ENCODE measurements at places on chromosomes 6 and 20.

GRCh38 chr6:119162134-119162775, 83.8 kb upstream of the FAM184A start:
- no peak for DNase-seq

DNA sequence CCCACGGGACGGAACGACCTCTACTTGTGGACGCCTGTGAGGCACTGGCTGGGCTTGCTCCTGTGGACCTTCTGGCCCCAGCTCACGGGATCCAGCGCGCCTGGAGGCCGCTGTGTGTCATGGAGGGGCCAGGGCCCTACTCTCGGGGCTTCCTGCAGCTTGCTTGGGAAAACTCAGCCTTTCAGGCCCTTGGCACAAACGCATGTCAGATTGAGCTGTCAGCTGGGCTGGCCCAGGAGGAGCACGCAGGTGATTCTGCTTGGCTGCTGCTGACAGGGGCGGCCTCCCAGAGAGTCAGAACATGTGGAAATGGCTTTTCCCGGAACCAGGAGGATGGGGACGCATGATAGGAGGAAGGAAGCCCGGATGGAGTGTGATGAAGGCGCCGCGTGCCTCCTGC, 39.7 kb downstream of the TMEM181 start:
- DNase-seq = no peak

GRCh38 chr20:5128886-5129285, 2.1 kb downstream of the CDS2 start:
- no peak for DNase-seq

- DNase-seq = no peak
These were observed 10.4 kb upstream of the SLC13A3 start for GRCh38 chr20:46661659-46662058.

GRCh38 chr6:100886076-100886475, 4.9 kb upstream of the ASCC3 start:
- no peak for DNase-seq

GRCh38 chr6:13098006-13098405, 230.3 kb downstream of the TBC1D7 start:
- DNase-seq = no peak

- DNase-seq = no peak
These were observed 57.3 kb downstream of the DLL1 start for GRCh38 chr6:170233286-170234205.

GRCh38 chr6:996271-996852, 303.4 kb upstream of the EXOC2 start:
- DNase-seq = no peak

GRCh38 chr20:33688938-33689424, 2.8 kb upstream of the E2F1 start:
- DNase-seq = no peak

DNA sequence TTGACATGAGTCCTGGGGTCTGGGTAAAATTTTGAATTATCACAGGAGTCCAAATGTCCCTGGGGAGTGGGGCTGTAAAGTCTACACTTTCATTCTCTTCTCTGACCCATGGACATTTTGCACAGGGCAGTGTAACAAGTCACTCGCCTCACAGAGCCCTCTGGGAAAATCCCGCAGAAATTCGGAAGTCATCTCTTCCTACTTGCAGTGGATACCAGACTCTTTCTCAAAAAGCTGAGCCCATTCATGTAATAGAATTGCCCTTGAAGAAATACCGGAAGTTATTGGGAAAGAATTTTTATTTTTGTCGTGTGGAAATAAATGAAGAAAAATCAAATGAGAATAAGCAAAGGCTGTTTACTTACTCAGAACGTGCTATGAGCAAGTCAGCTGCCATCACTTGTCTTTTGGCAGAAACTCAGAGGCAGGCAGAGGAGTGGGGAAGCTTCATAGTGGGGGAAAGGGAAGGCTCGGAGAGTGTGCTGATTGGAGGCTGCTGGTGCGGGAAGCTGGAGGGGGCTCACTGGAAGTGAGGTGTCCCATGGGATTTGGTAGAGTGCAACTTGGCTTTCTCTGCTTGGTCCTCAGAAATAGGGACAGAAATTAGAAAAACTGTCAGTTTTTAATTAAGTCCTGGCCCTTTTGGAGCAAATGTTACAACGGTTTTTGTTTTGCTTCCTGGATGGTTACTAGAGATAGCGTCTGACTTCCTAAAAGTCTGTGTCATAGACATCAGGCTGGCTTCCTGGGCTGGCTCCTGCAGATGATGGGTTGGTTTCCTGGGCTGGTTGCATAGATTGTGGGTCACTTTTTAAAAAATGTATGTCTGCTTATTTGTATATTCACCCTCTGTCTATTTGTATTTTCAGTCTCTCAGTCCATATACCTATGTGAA, 79.8 kb upstream of the EEF1E1 start:
- no peak for DNase-seq

DNA sequence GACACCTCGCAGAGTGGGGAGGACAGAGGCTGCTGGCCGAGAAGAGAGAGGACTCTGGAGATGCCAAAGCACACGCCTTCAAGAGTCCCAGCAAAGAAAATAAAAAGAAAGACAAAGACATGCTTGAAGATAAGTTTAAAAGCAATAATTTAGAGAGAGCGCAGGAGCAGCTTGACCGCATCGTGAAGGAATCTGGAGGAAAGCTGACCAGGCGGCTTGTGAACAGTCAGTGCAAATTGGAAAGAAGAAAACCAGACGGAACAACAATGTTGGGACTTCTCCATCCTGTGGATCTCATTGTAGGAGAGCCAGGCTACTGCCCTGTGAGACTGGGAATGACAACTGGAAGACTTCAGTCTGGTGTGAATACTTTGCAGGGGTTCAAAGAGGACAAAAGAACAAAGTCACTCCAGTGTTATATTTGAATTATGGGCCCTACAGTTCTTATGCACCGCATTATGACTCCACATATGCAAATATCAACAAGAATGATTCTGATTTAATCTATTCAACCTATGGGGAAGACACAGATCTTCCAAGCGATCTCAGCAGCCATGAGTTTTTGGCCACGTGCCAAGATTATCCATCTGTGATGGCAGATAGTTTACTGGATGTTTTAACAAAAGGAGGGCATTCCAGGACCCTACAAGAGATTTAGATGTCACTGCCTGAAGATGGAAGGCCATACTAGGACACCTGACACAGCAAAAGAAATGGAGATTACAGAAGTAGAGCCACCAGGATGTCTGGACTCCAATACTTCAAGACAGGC, 52.2 kb downstream of the REV3L start:
- DNase-seq = no peak

DNA sequence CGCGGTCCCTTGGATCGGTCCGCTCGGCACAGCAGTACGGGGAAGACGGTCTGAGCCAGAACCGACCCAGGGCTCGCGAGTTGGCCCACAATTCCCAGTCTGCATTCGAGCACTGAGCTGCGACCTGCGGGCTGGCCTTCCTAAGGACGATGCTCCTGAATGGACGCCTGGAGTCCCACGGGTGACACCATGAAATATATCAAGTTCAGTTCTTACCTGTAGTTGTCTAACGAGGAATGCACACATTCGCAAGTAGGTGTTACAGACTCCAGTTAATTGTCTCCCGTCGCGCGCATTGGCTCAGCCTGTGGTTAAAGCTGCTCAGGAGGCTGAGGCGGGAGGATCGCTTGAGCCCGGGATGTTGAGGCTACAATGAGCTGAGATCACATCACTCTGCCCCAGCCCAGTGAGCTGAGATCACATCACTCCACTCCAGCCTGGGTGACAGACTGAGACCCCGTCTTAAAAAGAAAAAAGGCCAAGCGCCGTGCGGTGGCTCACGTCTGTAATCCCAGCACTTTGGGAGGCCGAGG, 802 bp downstream of the PEX7 start:
- DNase-seq = peak; percentile 12

DNA sequence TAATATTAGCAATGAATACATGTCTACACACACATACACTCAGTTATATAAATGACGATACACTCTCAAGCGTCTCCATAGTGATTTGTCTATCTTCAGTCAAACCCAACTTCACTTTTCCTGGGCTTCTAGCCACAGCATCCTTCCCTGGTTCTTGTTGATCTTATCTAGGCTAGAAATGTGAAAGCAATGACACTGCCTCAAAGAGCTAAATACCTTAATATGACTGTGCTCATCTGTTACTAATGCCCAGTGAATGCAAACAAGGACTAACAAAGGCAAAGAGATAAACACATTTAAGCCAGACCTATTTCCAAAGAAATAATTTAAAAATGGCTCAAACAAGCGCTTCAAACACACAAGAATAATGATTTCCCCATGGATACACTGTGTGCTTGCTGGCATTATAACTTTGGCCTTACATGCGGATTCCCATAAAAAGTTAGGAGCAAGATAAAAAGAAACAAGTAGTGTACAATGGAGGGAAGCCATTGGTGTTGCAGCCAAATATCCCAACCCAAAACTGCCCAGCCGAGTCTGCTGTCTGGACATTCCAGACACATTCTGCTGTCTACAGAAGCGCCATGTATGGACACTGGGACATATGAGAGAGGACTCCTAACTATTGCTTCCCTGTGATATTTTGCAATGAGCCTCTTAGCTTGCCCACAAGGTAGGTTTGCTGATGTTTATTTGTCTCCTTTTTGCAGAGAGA, 19.5 kb upstream of the DAAM2 start:
- DNase-seq = no peak

DNA sequence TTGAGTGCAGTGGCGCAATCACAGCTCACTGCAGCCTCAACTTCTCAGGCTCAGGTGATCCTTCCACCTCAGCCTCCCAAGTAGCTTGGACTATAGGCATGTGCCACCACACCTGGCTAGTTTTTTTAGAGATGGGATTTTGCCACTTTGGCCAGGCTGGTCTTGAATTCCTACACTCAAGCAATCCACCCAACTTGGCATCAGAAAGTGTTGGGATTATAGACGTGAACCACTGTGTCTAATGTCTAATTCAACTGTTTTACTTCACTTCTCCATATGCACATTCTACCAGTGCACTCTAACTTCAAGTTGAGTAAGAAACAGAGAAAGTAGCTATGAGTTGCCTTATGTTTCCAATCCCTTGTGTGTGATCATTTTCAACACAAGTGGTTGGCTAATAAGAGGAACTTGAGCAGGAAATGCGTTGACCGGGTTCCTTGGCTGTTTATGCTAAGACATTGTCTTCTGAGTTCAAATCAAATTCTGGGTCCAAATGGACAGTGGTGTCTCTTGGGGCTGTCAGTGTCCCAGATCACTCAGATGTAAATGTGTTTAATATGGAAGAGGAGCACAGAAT, 23.9 kb downstream of the ZNF337 start:
- DNase-seq = no peak

- no peak for DNase-seq
These were observed 80.0 kb upstream of the GATA5 start for GRCh38 chr20:62555642-62556420.

DNA sequence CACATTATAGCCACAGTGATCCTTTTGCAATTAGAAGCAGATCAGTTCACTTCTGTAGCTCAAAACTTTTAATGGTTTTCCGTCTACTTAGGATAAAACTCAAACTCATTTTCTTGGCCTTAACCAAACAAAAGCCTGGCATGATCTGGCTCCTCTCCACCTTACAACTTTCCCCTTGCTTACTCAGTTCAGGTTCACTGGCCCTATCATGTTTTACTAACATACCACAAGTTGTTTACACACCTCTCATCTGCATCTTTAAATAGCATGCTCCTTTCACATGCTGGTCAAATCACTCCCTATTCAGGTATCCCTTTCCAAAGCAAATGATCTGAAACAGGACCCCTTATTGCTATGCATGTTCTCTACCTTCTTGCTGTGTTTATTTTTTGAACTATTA, 191.4 kb upstream of the FAM83B start:
- no peak for DNase-seq

GRCh38 chr20:44211177-44212039, 837 bp upstream of the OSER1 start:
- DNase-seq = peak; percentile 6

DNA sequence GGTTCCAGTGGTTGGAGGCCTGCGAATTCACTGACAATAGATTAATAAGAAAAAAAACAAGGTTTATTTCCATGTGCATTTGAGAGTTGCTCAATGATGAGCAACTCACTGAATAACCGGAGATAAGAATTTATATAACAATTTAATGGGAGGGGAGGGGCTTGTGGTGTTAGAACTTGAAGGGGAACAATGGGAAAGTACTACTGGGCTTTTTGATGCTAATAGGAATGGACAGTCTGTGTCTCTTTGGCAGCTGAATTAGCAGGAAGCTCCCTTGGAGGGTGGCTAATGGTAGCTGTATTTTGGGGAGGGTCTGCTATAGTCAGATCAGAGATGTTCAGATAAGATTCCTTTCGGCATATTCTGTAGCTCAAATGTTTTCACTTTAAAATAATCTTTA, 62.4 kb upstream of the GMDS start:
- no peak for DNase-seq

DNA sequence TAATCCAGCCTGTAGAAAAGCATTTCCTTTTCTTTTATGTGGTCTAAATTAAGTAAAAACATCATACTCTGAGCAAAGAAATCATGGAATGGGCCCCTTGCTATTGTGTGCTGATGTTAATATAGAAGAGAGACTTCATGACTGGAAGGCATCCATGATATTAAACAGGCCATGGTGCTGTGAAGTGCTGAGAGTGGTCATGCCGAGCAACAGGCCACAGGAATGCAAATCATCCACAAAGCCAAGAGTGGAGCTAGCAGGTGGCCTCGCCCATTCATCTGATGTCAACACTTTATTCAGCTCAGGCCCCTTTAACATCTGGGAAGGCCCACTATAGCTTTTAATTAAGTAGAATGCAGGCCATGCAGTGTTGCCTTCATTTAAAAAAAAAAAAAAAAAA, 115.2 kb upstream of the HMGCLL1 start:
- no peak for DNase-seq

DNA sequence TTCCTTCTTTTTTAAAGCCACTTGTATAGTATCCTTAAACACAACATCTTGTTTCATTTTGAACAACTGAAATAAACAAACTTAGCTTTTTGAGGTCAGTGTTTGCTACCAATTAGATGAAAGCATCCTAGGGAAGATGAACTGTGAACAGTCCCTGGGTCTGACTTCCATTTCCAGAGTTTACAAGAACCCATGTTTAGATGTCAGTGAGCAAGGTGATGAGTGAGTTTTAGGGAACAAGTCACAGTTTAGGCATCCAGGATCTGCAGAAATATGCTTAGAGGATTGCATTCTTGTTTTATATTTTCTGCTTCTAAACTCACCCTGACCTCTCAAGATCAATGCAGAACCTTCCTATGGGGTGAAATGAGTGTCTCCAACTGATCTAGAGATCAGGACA, 3.0 kb downstream of the ZC2HC1B start:
- DNase-seq = no peak

GRCh38 chr6:137856138-137856898, 10.7 kb upstream of the TNFAIP3 start:
- no peak for DNase-seq

DNA sequence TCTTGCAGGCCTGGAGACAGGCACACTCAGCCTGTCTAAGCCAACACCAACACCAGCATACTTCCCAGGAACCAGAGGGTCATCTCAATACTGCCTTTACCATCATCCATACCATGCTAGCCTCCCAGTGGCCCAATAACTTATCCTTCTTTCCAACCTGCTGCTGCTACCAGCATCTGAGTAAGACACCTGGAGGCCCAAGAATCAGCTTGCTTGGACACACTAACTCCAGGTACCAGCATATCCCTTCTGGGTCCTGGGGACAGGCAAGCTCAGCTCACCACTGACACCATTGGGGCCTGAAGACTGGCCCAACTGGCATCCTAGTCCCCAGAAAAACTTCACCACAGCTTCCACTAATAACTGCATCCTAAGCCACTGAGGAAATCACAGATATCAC, 205.3 kb downstream of the CD109 start:
- DNase-seq = no peak
